ENCODE measurements at places on chromosomes 16 and 17. TPM values are rescaled to one million over a fixed set of nuclear protein-coding genes. Genes with fewer than 3 reads are reported as not detected.

ARHGDIG gene
- 0.37 TPM for total RNA-seq

ABCC1 gene
- 22.8 TPM for total RNA-seq

OTOP2 gene
- total RNA-seq, result not detected

CCL11 gene
- total RNA-seq, result not detected

IGFBP4 gene
- total RNA-seq, result 146 TPM

CDH15 gene
- not detected for total RNA-seq

CPNE7 gene
- 29.9 TPM for total RNA-seq

TBC1D3K gene
- not detected for total RNA-seq

C16orf46 gene
- 1.1 TPM for total RNA-seq

APOBR gene
- total RNA-seq, result not detected

CA7 gene
- total RNA-seq, result not detected

MRPS34 gene
- total RNA-seq, result 68.0 TPM
